Activated B cell treated with CpG ODN at 0.5 μM for 24 hours (primary cell): ENCODE measurements at places on chromosomes 1 and 21.

DNA sequence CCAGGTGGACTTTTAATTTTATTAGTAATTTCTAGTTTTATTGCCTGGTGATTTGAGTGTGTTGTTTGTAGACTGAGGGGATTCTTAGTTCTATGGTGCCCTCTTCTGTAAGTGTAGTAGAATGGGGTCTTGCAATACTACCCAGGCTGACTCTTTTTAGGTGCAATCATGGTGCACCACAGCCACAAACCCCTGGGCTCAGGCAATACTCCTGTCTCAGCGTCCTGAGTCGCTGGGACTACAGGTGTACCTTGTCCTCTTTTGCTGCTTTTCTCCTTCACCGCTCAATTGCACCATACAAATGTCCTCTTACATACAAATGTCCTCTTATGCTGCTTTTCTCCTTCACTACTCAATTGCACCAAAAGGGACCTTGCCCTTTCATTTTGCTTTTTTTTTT lies 43.1 kb downstream of the SCP2 start:
- DNase-seq: no peak

DNA sequence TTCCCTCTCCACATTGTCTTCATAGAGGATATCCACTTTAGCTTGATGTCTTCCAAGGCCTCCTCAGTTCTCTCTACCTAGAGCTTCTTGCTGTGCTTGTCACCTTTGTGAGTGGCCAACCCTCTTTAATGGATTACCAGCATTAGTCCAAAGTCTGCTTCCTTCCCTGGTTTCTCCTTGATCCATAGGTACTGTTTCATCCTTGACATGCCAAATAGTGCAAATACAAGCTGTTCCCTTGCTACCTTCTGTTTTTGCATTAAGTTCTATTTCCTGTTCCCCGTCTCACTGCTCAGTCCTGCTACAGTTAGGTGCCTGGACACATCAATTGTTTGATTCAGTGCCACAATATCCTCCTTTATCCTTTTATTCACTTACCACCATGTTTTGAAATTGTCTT lies 19.2 kb downstream of the MAST2 start:
- DNase-seq: no peak

GRCh38 chr1:8591569-8591968 lies 225.9 kb downstream of the RERE start:
- DNase-seq: no peak

DNA sequence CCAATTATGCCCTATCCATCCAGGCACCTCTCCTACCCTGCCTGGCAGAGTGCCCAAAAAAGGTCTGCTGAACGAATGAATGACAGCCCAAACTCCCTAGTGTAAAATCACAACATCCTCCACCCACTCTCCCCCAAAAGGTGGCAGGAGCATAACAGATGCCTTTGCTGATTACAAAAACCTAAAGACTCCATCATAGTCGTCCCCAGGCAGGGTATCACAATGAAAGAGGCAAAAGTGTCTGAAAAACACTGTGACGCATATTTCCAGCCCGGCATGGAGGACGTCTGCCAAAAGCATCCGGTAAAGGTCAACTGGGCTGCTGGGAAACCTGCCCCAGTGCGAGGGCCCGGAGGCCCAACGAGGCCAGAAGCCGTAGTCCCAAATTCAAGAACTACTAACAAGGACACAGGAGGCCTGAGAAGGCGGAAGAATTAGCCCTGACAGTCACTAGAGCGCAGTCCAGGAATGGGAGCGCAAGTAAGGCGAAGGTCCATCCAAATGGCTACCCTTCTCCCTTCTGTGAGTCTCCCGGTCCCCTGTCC lies 576 bp downstream of the SMIM12 start:
- DNase-seq: no peak

DNA sequence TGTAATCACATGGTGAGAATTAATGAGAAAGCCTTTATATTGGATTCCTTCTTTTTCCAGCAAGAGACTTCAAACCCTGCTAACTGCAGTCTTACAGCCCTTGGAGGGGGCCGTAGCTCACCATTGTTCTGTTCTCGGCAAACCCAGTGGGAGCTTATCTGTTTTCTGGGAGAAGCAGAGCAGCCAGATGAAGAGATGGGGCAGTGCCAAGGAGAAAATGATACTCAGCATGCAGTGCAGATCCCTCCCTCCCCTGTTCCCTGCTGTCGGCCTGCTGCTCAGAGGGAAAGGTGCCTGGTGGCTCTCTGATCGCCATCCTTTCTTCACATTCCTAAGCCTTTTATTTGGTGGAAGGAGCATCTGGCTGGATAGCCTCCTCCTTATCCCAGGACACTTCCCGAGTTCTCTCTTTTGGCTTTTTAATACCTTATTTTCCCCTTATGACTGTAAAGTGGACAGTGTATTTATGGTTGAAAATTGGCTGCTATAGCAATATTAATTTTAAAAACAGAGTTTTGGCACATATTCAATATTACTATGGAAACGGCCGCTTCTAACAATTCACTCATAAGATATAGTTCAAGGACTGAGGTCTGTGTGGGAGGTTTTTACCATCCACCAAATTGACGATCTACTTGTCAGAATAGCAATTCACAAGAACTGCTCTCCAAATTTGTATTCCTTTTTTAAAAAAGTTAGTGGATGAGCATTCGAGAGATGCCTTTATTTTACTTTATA lies 203.4 kb downstream of the CRB1 start:
- DNase-seq: no peak

DNA sequence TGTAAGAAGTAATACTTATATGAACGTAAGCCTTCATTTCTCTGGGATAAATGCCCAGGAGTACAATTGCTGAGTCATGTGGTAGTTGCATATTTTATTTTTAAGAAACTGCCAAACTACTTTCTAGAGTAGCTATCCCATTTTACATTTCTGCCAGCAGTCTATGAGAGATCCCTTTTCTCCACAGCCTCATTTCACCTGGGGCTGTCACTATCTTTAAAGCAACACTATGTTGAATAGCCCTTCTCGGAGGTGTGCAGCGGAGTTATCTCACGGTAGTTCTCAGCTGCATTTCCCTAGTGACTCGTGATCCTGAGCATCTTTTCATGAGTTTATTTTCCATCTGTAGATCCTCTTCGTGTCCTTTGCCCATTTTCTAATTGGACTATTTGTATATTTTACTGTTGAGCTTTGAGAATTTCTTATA lies 93.4 kb downstream of the ADARB1 start:
- no peak for DNase-seq

GRCh38 chr1:155052439-155053395 lies 1.6 kb downstream of the ADAM15 start:
- peak; percentile 26 for DNase-seq

GRCh38 chr1:207801819-207802218 lies 50.0 kb downstream of the CD46 start:
- DNase-seq: no peak

- DNase-seq: no peak
Observed at GRCh38 chr1:48414264-48414663, 57.7 kb downstream of the SPATA6 start.

- no peak for DNase-seq
Observed at GRCh38 chr1:35688161-35688560, 30.5 kb downstream of the C1orf216 start.

GRCh38 chr21:25898671-25899070 lies 163.9 kb downstream of the GABPA start:
- no peak for DNase-seq

GRCh38 chr1:59124166-59124565 lies 172.7 kb upstream of the FGGY start:
- no peak for DNase-seq

DNA sequence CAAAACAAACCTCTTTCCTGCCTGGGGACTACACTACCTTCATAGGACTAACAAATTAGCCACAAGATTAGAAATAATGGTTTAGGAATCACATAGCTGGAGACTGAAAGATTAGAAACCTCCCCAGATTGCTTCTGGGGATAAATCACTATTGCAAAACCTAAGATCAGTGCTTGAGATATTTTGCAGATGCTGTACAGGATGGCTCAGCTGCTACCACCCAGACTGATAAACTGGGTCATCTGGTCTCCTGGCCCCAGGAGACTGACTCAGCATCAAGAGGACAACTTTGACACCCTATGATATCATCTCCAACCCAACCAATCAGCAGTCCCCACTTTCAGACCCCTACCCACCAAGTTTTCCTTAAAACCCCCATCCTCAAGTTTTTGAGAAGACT lies 137.0 kb downstream of the LRRC53 start:
- DNase-seq: no peak

DNA sequence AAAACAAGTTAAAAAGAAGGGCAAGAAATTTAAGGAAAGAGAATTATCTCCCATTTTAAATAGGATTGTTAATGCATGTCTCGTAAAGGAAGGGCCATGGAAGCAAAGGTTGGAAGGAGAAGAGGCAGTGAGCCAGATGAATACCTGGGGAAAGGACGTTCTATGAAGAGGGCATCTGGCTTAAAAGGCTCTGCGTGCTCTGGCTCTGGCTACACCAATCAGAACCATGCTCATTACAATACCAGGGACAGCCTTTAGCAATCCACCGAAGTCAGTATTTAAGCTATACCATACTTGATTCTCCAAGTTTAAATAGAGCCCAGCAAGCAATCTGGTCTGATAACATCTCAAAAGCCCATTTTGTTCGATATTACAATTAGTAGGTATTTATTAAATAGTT lies 58.5 kb upstream of the C1orf87 start:
- no peak for DNase-seq

- peak; percentile 34 for DNase-seq
Observed at GRCh38 chr1:248618878-248619277, 16.0 kb downstream of the OR2T11 start.

GRCh38 chr1:192872010-192872409 lies 63.2 kb downstream of the RGS2 start:
- DNase-seq: no peak

DNA sequence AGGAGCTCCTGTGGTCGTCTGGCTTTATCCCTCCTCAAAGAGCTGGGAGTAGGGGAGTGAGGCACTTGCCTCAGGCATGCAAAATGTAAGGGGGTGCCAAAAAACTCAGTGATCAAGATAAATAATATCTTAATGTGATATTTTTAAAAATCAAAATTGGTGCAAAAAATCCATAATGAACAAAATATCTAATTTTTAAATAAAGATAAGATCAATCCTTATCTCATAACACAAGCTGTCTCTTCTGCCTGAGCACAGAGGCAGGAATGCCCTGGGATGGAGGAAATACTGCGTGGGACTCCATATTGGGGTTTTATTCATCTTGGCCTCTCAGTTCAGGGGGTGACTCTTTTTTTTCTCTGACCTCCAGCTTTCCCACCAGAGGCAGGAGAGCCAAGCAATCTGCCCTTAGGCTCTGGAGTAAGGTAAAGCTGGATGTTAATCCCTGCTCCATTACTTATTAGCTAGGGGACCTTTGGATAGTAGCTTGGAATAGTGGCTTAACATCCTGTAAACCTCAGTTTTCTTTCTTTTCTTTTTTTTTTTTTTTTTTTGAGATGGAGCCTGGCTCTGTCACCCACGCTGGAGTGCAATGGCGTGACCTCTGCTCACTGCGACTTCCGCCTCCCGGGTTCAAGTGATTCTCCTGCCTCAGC lies 77.3 kb upstream of the NFASC start:
- DNase-seq: no peak

DNA sequence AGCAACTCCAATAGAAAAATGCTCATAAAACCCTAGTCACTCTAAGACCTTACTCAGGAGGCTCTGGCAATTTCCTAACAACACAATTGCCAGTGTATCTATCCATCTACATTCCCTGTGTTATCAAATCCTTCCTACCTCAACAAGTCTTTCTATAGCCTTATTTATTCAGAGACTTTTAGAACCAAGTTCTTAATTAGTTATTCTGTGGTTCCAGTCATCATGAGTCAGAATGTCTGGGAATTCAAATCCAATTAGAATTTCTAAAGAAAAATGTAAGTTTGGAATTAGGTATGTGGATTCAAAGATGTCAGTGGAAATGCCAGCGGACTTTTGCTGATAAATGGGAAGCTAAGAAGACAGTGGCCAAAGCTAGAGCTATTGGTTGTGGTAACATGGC lies 302.6 kb upstream of the C1orf87 start:
- DNase-seq: no peak

DNA sequence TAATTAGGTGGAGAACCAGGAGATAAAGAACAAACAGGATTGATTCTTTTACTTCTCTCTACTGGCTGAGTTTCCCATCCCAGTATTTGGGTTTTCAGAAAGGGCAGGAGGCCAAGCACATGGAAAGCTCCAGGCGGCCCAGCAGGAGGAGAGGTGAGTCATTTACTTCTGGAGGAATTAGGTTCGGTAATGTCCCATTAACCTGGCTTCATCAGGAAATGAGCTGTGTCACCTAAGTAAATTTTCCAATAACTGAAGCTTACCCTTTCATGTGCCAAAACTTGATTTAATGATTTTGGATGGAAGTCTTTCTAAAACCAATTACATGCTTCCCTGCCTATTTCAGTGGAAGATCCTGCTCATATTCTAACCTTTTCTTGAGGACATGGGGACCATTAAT lies 257.6 kb upstream of the USP24 start:
- no peak for DNase-seq

GRCh38 chr1:248697907-248698306 lies 4.7 kb downstream of the OR14I1 start:
- DNase-seq: no peak

GRCh38 chr21:44455524-44456213 lies 359 bp downstream of the LRRC3 start:
- DNase-seq: no peak

- no peak for DNase-seq
Observed at GRCh38 chr1:208156741-208157140, 87.4 kb downstream of the PLXNA2 start.

DNA sequence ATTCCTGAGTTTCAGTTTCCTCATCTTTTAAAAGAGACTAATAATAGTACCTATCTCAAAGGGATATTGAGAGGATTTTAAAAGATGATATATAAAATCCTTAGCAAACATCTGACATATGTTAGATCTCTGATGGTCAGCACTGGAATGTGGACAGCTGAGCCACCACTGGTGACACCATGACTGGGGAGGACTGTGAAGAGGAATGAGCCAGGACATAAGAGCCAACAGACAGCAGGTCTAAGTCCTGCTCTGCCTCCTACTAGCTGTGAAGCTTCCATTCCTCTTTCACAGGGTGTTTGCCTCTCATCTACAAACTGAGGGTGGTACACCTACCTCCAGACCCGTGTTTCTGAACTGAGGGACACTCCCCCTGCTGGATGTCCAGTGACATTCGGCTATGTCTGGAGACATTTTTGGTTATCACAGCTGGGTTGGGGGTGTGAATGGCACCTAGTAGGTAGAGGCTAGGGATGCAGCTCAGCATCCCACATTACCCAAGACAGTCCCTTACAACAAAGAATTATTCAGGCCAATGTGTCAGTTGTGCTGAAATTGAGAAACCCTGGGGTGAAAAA lies 109.1 kb upstream of the OLIG2 start:
- DNase-seq: no peak

- no peak for DNase-seq
Observed at GRCh38 chr1:235865565-235866204, 1.0 kb downstream of the LYST start.

- DNase-seq: no peak
Observed at GRCh38 chr1:110462964-110463363, 12.0 kb downstream of the PROK1 start.

- DNase-seq: no peak
Observed at GRCh38 chr1:77543822-77544448, 138.5 kb downstream of the ZZZ3 start.
